ENCODE measurements at places on chromosomes 5 and 9. TPM values are rescaled to one million over a fixed set of nuclear protein-coding genes. Genes with fewer than 3 reads are reported as not detected.

DNA sequence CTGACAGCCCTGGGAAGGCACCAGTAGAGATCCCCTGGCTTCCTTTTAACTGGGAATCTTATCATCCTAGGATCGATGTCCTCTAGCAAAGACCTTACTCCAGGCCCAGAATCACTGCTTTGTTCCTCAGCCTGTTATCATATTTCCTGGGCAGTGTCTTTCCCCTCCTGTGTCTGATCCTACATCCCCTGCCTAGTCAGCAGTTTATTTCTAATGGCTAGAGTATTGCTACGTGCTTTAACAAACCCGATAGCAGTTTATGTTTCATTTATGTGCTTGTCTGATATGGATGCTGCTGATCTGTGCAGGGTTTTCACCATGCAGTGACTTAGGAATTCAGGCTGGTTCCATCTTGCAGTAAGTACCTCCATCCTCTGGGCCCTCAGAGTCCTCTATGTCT, 20.9 kb upstream of the BARX1 start:
- no peak for DNase-seq

DNA sequence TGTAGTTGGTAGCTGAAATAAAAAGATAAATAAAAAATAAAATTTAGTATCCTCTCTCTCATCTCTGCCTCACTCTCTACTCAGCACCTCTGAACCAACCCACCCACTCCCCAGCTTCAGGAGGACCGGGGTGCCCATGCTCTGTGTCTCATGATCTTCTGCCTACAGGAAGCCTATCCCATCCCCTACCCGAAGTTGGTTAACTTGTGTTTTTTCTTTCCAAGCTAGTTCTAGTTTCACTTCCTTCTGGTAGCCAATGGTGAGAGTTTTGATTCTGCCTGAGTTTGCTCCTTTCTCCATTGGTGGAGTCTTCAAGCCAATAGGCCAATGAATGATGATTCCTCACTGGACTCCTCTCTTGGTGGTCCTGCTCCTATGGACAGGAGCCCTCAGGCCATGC, 32.1 kb downstream of the SNX24 start:
- no peak for DNase-seq

ECPAS gene
- total RNA-seq, result 78.9 TPM

DNA sequence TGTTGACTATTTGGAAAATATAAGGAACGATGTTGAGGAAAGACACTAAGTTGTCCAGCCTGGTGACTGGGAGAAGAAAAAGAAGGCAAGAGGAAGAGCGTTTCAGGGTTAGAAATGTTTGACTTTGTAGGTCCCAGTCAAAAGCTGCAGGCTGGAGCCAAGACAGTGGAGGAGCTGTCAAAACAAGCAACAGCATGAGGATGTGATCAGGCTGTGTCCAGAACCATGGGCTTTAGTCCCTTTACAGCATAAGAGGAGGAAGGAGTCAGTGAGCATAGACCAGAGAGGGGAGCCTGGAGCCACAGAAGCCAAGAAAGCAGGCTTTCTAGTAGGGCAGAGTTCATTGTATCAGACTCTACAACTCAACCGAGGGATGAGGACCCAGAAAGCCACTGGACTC, 658.5 kb downstream of the BNC2 start:
- no peak for DNase-seq

DTWD2 gene
- 1.8 TPM for total RNA-seq

- no peak for DNase-seq
These were observed 217.6 kb downstream of the TMEM167A start for GRCh38 chr5:82859451-82860140.

DNA sequence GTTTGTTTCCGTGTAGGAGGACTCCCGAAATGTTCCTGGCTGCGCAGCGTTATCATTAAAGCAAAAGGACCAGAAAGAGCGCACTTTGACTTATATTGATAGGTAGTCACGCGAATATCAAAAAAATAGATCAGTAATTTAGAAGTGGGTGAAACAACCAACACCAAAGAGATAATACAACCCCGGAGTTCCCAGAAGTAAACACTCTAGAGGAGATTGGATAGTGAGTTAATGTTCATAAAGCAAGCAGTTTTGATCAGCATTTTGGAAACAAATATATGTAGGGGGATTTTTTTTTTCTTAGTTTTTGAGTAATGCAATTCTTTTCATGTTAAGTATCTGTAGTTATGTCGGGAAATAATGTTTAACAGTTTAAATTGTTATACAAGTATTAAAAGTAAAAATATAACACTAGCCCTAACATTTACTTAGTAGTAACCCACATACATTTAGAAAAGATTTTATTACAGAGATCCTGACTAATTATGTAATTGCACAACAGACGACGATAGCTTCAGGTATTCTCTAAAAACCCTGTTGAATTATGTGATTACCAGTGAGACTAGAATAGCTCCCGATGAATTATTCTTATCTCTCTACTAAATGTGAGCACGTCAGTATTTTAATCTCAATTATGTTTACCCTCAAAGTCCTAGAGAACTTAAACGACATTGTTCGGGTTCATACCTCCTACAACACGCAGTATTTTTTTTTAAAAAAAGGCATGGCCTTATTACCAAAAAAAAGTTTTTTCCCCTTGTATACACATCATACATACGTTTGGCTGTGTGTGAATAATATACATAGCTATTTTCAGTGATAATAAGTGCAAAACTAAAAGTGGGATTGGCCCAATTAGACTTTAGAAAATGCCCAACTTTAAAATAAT, 9.4 kb upstream of the NFIB start:
- no peak for DNase-seq
